ENCODE measurements at places on chromosomes 5 and 9. TPM values are rescaled to one million over a fixed set of nuclear protein-coding genes. Genes with fewer than 3 reads are reported as not detected.

DNA sequence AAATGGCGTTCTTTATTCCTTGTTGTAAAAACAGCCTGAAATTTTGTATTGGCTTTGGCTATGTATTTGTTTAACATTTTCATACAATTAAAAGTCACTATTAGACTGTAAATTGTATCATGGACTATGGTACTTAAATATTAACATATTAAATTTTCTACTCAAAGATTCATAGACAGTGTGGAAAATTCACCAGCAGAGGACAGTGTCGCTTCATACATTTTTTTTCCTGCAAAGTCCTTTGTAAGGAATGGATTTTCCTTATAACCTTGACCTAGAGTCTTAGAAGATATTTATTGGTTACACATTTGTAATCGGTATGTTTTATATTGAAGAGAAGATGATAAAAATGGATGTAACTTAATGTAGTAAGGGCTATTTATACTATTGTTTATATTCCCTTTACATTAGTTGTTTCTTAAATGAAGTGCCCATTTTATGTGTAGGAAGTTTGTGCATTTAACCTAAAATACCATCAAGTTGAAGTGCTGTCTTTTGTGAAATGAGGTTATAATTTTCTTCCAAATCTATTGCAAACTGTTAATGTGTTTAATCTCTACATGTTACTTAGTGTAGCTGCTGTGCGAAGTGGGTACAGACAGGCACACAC, 150.1 kb downstream of the KDM4C start:
- peak; percentile 64 for DNase-seq

RORB gene
- total RNA-seq = 5.6 TPM

- DNase-seq = no peak
These were observed 510.4 kb downstream of the PSAT1 start for GRCh38 chr9:78807286-78807685.

GRCh38 chr9:13427587-13427986, 148.1 kb upstream of the MPDZ start:
- DNase-seq = peak; percentile 66

Data from fibroblast of villous mesenchyme (primary cell).